ENCODE measurements at places on chromosomes 1 and 21. TPM values are rescaled to one million over a fixed set of nuclear protein-coding genes. Genes with fewer than 3 reads are reported as not detected.

- no peak for DNase-seq
- no peaks in the 10 kb centered on the region for H3K36me3 ChIP-seq
- no peaks in the 10 kb centered on the region for H3K27me3 ChIP-seq
- H3K4me1 ChIP-seq, result peaks cover 36% of the 10 kb centered on the region
- peak overlapping the region; percentile 73 for H3K27ac ChIP-seq
Measured at GRCh38 chr21:35225573-35225972, 176.5 kb upstream of the RUNX1 start.

GRCh38 chr1:3865606-3866160 is 8.4 kb downstream of the DFFB start:
- no peak overlapping the region for H3K4me3 ChIP-seq
- peaks cover 32% of the 10 kb centered on the region for H3K36me3 ChIP-seq
- H3K27me3 ChIP-seq, result no peaks in the 10 kb centered on the region
- H3K27ac ChIP-seq, result no peak overlapping the region

Gene KCNA3
- total RNA-seq, result not detected

DNA sequence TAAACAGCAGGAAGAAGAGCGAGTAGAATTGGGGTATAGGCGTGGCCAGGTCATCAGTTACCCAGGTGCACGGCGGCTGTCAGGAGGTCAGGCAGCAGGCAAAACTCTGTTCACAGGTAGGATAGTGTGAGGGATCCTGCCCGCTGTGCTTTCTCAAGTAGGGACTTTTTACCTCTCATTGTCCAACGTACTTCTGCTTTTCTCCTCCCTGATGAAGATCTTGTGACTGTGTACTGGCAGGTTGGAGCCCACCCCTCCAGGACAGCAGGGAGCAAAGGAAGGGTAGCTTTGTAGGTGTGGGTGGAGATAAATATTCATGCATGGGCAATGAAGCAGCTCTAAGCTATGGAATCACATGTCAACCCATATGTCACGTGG is 373.5 kb downstream of the KIF26B start:
- no peak overlapping the region for H3K4me3 ChIP-seq
- H3K4me1 ChIP-seq, result no peaks in the 10 kb centered on the region
- no peak overlapping the region for H3K27ac ChIP-seq
- peaks cover 89% of the 10 kb centered on the region for H3K27me3 ChIP-seq

Gene GPR153
- total RNA-seq, result 113 TPM

Gene CEP85
- 30.6 TPM for total RNA-seq

- H3K36me3 ChIP-seq, result no peaks in the 10 kb centered on the region
- H3K4me1 ChIP-seq, result peaks cover 37% of the 10 kb centered on the region
- peak; percentile 50 for DNase-seq
- H3K4me3 ChIP-seq, result no peak overlapping the region
- no peak overlapping the region for H3K27ac ChIP-seq
Measured at GRCh38 chr1:64923294-64923718, 43.0 kb downstream of the JAK1 start.

DNA sequence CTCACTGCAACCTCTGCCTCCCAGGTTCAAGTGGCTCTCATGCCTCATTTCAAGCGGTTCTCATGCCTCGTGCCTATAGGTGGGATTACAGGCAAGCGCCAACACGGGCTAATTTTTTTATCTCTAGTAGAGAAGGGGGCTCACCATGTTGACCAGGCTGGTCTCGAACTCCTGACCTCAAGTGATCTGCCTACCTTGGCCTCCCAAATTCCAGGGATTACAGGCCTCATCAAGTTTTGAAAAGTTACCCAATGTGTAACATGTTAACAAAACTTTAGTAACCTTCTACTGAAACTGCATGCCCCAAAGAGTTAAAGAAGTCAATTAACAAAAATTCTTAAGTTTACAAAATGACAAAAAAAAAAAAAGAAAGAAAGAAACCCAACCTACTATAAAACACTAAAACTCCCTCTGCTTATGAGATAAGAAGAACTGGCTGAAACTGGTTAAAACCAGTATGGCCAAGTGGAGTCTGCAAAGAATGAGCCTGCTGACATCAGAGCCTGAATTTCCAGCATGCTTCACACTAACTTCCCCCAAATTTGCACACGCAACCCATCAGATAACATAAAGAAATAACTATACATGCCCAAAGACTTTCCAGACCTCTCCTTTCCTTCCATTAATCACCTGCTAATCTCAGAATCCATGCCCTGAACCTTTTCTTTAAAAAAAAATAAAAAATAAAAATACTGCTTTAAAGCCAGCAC is 25.5 kb upstream of the PSMG1 start:
- H3K36me3 ChIP-seq, result peaks cover 39% of the 10 kb centered on the region
- H3K4me1 ChIP-seq, result no peaks in the 10 kb centered on the region

- peaks cover 76% of the 10 kb centered on the region for H3K27me3 ChIP-seq
- peak overlapping the region; percentile 59 for H3K4me3 ChIP-seq
- no peaks in the 10 kb centered on the region for H3K36me3 ChIP-seq
- DNase-seq, result no peak
- no peak overlapping the region for H3K27ac ChIP-seq
Measured at GRCh38 chr1:24927988-24928688, 1.9 kb downstream of the RUNX3 start.

DNA sequence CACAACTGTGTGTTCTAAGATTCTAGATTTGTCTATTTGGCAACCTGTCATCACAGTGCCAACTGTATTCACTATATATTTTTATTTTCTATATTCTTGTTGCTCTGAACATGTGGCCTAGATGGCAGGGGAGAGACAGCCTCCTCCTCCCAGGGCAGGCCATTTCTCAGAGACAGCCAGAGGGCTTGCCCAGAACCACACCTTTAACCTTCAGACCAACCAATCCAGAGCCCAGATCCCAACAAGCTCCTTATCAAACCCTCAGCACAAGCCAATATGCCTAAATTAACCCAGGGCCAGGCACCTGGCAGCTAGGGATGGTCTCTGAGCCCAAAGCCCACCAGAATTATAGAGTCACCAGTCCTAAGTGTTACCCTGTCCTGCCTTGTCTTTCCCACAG is 19.3 kb downstream of the TRIM11 start:
- DNase-seq, result no peak
- no peak overlapping the region for H3K4me3 ChIP-seq
- no peaks in the 10 kb centered on the region for H3K27me3 ChIP-seq
- no peaks in the 10 kb centered on the region for H3K4me1 ChIP-seq
- H3K27ac ChIP-seq, result no peak overlapping the region
- H3K36me3 ChIP-seq, result no peaks in the 10 kb centered on the region

Gene RPTN
- total RNA-seq, result not detected

GRCh38 chr1:110708974-110709440 is 34.3 kb upstream of the KCNA3 start:
- no peaks in the 10 kb centered on the region for H3K36me3 ChIP-seq
- no peaks in the 10 kb centered on the region for H3K4me1 ChIP-seq
- H3K4me3 ChIP-seq, result no peak overlapping the region
- peaks cover 46% of the 10 kb centered on the region for H3K27me3 ChIP-seq

GRCh38 chr1:232904131-232904530 is 46.3 kb upstream of the NTPCR start:
- H3K36me3 ChIP-seq, result no peaks in the 10 kb centered on the region
- H3K27me3 ChIP-seq, result no peaks in the 10 kb centered on the region
- no peak overlapping the region for H3K4me3 ChIP-seq
- no peak for DNase-seq
- H3K4me1 ChIP-seq, result peaks cover 11% of the 10 kb centered on the region

DNA sequence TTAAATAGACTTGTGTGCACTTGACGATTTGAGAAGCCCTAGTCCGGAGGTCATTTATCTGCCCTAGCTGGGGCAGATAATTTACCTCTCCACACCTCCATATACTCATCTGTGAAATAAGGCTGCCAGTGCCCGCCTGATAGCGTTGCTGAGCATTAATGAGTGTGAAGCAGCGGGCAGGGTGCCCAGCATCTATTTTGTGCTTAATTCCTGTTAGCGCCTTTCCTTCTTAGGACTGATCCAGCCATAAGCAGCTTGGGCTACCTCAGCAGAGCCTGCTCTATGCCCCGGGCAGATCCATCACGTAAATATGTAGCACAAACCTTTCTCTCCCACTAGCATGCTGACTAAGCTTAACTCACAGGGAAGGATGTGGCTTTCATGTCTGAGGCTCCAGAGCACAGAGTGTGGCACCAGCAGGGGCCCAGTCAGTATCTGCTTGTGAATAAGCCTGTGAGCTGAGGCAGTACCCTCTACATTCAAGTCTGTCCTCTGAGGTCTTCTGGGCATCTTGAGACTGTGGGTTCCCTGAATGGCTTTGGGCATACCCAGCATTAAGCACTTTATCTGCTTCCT is 21.5 kb upstream of the RNF187 start:
- DNase-seq, result no peak
- H3K36me3 ChIP-seq, result no peaks in the 10 kb centered on the region
- no peak overlapping the region for H3K4me3 ChIP-seq
- peaks cover 14% of the 10 kb centered on the region for H3K27me3 ChIP-seq
- H3K4me1 ChIP-seq, result no peaks in the 10 kb centered on the region

GRCh38 chr21:31298618-31299269 is 45.3 kb downstream of the TIAM1 start:
- DNase-seq, result no peak
- peaks cover 10% of the 10 kb centered on the region for H3K4me1 ChIP-seq
- H3K4me3 ChIP-seq, result no peak overlapping the region
- H3K27ac ChIP-seq, result no peak overlapping the region
- H3K36me3 ChIP-seq, result no peaks in the 10 kb centered on the region
